WTC11 (cell line): ENCODE measurements at places on chromosomes 3 and 15.
A peak's percentile ranks its signal among the peaks of the same experiment; 100 is the strongest.

- peak; percentile 45 for DNase-seq
Observed at GRCh38 chr3:71581457-71582035, 2.0 kb downstream of the FOXP1 start.

GRCh38 chr3:7371693-7372572 is 511.0 kb downstream of the GRM7 start:
- no peak for DNase-seq

DNA sequence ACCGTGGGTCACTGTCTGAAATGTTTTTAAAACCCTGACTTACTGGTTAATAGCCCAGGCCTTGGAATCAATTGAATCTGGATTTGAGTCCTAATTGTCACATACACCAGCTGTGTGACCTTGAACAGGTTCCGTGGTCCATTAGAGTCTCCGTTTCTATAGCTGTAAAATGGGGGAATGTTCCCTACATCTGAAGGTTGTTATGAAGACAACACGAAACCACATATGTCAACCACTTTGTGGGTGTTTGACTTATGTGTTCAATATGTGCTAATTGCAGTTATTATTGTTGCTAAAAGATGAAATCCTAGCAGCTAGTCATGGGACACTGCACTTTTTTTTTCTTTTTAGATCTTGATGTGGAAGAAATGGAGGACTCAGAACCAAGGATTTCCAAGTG is 35.3 kb downstream of the ZBTB38 start:
- DNase-seq = no peak

- peak; percentile 57 for DNase-seq
Observed at GRCh38 chr3:191329654-191330529, at the start of gene UTS2B. Gene UTS2B, minus strand, starts transcription at chr3:191330526. Its CDS starts 48,337 bp downstream, at chr3:191282189.

- DNase-seq = peak; percentile 50
Observed at GRCh38 chr3:179526989-179527391, 35.7 kb upstream of the ACTL6A start.

DNA sequence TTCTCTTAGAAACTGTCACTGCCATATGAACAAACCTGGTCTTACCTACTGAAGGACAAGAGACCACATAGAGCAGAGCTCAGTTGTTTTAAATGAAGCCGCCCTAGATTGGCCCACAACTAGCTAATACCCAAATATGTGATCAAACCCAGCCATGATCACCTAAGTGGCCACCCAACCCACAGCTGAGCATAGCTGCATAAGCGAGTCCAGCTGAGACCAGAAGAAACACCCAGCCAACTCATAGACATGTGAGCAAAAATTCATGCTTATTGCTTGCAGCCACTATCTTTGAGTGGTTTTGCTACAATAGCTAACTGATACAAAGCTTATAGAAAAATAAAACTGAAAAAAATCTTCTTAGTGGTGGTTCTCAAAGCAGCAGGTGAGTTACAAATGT is 124.3 kb upstream of the CPNE4 start:
- DNase-seq = no peak

DNA sequence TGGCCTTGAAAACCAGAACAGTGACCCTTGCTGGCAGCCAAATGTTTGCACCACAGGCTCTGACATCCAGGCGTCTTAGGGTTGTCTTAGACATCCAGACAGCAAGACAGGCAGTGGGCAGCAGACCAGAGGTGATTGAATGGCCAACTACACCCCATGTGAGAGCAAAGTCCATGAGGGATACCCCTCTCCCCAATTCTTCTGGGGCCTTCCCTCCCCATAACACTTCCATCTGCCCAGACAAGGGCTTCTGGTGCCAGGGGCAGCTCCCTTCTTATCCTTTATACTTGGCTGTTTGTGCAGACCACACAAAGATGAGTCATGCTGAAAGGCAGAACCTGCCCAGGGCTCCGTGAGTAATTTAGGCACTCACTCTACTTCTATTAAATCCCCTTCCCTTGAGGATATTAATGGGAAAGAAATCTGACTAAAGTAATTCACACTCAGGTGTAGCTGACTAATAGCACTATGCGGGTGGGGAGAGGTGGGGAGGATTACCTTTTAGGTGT is 257.9 kb downstream of the UACA start:
- no peak for DNase-seq

- no peak for DNase-seq
Observed at GRCh38 chr15:48408327-48408726, 77.1 kb downstream of the DUT start.

- DNase-seq = no peak
Observed at GRCh38 chr3:173411375-173411973, 13.9 kb downstream of the NLGN1 start.

GRCh38 chr3:158777161-158777873 is 24.5 kb upstream of the MFSD1 start:
- no peak for DNase-seq

GRCh38 chr15:43776718-43777266 is at the start of gene ELL3:
Gene ELL3, minus strand, starts transcription at chr15:43776966. Its CDS starts 65 bp downstream, at chr15:43776901.
- peak; percentile 68 for DNase-seq

GRCh38 chr3:120348065-120348990 is 826 bp downstream of the LRRC58 start:
- peak; percentile 77 for DNase-seq
